Fibroblast of villous mesenchyme (primary cell): ENCODE measurements at places on chromosomes 11 and 22.

GRCh38 chr11:129637983-129638776 lies 177.5 kb upstream of the TMEM45B start:
- DNase-seq, result no peak

DNA sequence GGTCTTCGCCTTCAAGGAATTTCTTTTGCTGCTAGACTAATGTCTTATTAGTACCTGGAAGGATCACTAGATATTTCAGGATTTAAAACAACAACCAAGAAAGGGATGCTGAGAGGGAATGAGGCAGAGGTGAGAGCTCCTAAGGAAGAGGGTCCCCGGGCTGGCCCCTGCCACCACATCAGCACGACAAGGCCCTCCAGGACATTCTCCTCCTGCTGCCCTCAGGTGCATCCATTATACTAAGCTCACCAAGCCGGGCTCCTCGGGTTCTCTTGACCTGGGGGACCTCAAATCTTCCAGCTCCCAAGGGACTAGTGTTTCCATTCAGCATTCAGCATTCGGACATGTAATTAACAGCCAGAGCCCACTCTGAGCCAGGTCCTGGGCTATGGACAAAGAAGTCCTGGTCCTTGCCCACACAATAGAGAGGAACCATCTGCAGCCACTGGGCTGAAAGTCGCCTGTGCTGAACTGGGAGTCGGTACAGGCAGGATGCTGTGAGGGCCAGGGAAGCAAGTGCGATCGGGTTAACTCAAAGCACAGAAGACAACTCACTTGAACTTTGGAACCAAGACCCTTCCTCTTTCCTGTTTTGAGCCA lies 29.4 kb upstream of the OAF start:
- no peak for DNase-seq

GRCh38 chr22:35328472-35328885 lies 28.8 kb downstream of the TOM1 start:
- DNase-seq, result no peak

DNA sequence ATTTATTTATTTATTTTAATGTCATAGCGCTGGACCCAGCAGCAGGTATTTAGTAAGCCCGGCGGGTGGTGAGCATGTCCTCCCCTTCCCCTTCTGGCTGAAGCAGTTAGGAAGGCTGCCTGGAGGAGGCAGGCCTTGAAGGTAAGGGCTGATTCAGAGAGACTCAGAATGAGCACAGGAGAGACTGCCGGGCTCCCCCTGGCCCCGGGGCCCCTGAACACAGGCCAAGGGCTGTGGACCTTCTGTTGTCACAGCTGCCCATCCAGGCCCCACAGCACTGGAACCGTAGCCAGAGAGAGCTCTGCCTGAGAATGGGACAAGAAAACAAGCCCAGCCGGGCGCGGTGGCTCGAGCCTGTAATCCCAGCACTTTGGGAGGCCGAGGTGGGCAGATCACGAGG lies 52.8 kb downstream of the KCNJ4 start:
- DNase-seq, result no peak

DNA sequence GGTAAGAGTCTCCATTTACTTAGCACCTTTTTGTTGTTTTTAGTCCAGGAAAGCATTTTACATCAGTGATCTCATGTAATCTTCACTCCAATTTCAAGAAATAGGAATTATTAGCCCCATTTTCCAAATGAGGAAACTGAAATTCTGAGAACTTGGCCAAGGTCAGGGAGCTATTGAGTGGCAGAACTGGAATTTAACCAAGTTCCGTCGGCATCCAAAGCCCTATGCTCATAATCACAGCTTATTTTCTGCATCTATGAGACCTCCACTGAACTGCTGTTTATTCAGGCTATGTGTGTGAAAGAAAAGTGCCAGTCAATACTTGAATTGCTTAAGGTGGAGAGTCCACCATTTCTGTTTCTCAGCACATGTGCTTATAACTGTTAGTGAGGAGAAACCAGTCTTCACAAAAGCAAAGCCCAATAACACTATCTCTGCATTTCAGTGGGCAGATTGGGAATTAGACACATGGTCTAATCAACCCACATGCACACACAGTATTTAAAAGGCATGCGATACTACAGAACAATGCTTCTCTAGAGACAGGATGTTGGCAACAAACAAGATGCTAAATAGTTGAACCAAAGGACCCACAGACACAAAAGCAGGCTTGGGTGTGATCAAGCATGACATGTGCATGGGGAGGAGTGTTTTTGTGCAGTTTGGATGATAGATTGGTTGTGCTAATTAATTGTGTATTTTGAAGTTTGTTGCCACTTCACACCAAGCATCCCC lies 780.6 kb downstream of the OPCML start:
- DNase-seq, result no peak

- peak; percentile 83 for DNase-seq
Observed at GRCh38 chr11:2929950-2930703, 907 bp upstream of the PHLDA2 start.

GRCh38 chr11:111908639-111909305 lies 2.8 kb downstream of the CRYAB start:
- DNase-seq, result no peak

GRCh38 chr22:46336119-46337078 lies 885 bp downstream of the TRMU start:
- peak; percentile 21 for DNase-seq

GRCh38 chr11:117898059-117898458 lies 21.6 kb upstream of the FXYD6 start:
- DNase-seq, result no peak

- peak; percentile 79 for DNase-seq
Observed at GRCh38 chr11:35009191-35009943, 92.9 kb downstream of the PDHX start.

DNA sequence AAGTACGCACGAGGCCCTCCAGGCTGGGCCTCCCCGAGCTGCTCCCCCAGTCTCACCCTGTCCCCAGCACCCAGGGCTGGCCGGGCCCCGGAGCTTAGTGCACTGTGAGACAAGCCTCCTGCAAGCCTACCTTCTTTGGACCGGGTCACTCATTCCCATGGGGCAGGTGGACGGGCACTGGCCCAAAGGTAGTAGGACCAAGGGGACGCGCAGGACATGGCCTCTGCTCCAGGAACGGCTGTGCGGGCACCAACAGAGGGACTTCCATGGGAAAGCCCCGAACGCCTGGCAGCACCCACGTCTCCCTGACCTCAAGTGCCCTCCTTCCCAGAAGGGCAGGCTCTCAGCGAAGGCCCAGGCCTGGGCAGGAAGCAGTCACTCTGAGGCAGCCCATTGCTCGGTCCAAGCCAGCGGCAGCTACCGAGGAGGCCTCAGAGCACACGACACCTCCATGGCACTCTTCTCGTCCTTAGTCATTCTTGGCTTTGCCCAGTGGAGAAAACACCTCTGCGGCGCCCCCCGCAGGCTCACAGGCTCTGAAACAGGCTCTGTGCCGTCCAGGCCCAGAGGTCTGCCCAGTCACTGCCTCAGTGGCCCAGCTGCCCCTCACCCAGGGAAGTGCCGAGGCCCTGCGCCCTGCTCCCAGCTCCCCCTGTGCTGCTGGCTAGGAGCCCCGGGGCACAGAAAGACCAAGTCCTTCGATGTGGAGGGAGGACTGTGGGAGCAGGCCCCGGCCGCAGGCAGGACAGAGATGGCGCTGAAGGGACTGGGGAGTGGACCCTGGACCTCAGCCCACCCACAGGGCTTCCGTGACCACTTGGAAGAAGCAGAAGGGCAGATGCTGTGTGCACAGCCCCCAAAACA lies 3.8 kb downstream of the MOB2 start:
- DNase-seq, result no peak

DNA sequence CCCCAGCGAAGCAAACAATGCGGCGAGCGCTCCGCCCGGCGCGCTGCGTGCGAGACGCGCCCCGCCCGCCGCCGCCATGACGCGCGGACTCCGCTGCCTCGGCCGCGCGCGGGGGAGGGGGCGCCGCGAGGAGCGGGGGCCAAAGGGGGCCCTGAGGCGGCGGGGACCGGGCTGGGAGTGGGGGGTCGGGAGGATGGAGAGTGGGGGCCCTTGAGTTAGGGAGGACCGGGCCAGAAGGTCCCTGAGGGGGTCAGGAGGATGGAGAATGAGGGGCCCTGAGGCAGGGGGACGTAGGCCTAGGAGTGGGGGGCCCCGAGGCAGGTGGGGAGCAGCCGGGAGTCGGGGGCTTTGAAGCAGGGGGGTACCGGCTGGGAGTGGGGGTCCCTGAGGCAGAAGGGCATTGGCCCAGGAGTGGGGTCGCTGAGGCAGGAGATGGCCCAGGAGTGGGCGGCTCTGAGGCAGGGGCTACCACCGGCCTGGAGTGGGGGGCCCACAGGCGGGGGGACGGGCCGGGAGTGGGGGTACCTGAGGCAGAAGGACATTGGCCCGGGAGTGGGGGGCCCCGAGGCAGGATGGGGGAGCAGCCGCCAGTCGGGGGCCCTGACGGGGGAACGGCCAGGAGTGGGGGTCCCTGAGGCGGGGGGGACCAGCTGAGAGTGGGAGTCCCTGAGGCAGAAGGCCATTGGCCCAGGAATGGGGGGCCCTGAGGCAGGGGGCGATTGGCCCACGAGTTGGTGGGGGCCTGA lies at the start of gene BRD1:
Gene BRD1, minus strand, starts transcription at position 21 of the 746 bp plus-strand sequence. CDS start 3,556 bp downstream, outside the sequence.
- DNase-seq, result peak; percentile 60

DNA sequence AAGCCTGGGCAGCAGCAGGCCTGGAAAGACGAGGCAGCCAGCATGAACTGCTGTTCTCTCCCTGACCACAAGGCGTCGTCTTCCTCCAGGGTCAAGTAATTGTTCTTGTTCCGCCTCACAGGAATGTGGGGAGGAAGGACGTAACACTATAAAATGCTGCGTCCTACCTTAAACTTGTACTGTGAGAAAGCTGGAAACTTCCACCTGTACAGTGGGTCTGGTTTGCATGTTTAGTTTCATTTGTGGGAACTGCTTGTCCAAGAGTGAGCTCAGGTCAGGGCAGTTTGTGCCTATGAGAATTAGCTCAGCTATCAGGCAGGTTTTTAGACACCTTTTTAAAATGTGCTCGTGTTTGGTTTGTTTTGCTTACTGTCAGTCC lies 55.2 kb downstream of the PANX1 start:
- peak; percentile 58 for DNase-seq
